ENCODE measurements at places on chromosomes 11 and 22.

DNA sequence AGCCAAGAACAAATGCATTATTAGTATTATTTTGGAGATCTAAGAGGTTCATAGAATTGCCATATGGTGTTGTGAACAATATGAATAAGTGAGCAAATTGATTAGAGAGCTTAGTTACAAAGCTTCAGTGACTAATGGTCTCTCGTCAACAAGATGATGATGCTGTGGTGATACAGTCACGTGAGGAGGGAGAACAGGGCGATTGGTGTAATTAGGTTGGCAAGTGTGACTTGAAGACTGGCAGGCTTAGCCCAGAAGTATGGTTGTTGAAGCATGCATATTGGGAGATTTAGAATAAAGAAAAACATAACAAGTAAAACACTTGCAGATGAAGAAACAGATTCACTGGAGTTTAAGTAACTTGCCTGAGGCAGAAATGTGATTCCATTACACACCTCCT, 100.6 kb upstream of the SORL1-AS1 start:
- no peak for DNase-seq

DNA sequence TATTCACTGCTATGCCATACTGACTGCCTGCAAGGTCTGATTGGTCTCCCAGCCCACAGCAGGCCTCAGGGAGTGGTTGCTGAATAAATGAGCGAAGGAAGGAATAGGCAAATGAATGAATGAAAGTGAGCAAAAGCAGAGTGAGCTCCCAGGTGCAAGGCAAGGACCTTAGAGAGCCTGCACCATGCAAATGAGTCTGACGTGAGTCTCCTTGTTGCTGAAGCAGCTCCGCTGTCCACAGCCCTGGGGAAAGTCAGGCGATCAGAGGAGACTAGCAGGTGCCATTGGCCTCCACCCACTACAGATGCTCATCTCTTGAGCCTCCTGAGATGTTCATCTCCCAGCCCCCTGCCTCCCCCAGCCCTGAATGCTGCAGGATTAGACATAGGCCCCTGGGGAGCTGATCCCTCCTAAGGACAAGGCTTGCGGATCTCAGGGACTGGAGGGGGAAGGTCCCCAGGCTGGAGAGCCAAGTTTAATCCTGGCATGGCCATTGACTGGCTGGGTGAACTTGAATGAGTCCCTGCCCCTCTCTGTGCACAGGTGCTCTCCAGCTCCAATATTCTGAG, 22.1 kb downstream of the GDPD5 start:
- DNase-seq, result no peak

- no peak for DNase-seq
Observed at GRCh38 chr11:91093141-91093540, 870.3 kb upstream of the CHORDC1 start.

GRCh38 chr11:73315293-73316020, 7.4 kb downstream of the ARHGEF17 start:
- no peak for DNase-seq

- no peak for DNase-seq
Observed at GRCh38 chr22:42945027-42945426, 69.9 kb downstream of the PACSIN2 start.

DNA sequence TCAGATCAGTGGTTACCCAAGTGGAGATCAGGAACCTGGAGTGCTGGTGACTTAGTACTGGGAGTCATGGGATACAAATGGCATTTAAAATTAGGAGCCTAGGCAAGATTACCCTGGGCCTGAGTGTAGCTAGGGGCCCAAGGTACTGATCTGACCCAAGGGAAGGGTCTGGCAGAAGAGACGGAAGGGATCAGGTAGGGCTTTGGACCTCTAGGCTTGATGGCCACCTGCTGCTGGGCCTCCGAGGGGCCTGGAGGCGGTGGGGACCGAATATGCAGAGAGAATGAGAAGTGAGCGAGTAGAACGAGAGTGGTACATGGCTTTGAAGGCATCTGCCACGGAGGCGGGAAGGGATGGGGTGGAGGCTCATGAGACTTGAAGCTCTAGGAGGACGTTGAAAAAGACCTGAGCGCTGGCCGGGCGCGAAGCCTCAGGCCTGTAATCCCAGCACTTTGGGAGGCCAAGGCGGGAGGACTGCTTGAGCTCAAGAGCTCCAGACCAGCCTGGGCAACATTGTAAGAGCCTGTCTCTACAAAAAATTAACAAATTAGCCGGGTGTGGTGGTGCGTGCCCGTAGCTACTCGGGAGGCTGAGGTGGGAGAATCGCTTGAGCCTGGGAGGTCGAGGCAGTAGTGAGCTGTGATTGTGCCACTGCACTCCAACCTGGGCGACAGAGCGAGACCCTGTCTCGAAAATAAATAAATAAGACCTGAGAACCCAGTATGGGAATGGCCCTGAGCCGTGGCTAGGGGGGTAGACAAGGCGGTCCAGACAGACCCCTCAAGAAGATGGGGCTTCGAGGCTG, 563 bp upstream of the PPIL2 start:
- DNase-seq, result no peak

DNA sequence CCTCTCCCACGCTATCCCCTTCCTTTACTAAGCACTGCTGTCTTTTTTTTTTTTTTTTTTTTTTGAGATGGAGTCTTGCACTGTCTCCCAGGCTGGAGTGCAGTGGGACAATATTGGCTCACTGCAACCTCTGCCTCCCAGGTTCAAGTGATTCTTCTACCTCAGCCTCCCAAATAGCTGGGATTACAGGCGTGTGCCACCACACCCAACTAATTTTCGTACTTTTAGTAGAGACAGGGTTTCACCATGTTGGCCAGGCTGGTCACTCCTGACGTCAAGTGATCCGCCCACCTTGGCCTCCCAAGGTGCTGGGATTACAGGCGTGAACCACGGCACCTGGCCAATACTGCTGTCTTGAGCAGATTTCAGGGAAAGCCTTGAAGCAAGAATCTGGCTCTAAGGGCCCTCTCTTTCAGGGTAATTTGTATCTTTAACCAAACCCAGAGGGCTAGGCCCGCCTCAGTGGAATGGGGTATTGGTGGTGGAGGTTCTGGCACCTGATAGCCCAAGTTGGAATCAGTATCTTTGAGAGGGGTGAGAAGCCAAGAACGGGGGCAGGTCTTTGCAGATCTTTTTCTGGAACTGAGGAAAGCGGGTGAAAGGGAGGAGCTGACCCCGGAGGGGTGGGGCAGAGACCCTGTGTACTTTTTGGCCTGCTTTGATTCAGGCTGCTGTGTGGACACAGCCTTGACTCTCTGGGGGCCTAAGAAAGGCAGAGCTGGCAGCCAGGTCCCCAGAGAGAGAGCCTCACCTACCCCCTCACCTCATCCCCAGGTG, 37.0 kb downstream of the TRIOBP start:
- no peak for DNase-seq

DNA sequence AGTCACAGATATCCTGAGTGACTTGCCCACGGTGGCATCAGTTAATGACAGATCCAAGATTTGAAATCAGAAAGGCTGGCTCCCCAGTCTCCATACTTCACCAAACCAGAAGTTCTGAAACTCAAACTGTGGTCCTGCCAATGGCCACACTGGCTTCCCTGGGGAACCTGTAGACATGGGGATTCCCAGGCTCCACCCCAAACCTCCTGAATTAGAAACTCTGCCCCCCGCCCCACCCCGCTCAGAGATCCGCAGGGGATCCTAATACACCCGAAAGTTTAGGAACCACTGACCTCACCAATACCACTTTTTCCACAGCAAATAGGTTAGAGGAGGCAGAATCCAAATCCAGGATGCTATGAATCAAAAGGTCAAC, 15.3 kb downstream of the RTN4RL2 start:
- no peak for DNase-seq

DNA sequence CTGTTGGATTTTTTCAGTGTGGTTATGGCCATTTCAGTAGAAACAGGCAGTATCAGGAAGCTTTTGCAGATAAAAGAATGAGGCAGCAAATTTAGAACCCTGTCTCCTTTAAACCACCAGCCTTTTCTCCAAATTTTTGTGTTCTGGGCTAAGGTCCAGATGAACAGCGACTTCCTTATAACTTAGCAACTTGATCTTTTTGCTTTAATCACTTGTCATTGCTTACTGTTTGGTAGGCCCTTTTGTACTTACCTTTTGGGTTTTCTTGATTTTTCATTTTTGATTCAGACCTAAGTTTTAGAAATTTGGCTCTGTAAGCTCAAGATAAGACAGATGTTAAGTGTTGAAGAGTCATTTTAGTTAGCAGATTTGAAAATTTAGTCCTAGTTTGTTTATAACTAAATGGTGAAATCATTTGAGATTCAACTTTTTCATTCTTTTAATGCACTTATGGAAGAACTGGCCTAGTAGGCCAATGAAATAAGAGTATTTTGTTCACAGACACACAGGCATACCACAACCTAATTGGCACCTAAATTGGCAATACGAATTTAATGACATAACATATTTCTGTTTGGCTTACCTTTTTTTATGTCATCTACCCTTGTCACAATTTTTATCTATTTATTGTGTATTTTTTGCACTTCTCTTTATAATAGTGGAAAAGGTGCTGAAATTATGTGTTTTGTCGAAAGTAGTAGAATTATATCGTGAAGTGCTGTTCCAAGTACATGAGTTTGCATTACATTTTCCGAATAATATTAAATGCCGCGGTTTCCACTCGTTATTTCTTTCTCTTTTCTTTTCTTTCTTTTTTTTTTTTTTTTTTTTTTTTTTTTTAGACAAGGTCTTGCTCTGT, 2.1 kb downstream of the RTN3 start:
- no peak for DNase-seq

GRCh38 chr11:47534704-47535251, 18.2 kb downstream of the CELF1 start:
- DNase-seq, result no peak

- DNase-seq, result peak; percentile 27
Observed at GRCh38 chr11:46295312-46296058, 18.0 kb downstream of the CREB3L1 start.

- no peak for DNase-seq
Observed at GRCh38 chr22:22847241-22847640, 40.4 kb upstream of the IGLL5 start.

GRCh38 chr22:27100789-27101188, 443.4 kb downstream of the MIAT start:
- no peak for DNase-seq

GRCh38 chr11:41042688-41043087, 416.8 kb downstream of the LRRC4C start:
- DNase-seq, result no peak

DNA sequence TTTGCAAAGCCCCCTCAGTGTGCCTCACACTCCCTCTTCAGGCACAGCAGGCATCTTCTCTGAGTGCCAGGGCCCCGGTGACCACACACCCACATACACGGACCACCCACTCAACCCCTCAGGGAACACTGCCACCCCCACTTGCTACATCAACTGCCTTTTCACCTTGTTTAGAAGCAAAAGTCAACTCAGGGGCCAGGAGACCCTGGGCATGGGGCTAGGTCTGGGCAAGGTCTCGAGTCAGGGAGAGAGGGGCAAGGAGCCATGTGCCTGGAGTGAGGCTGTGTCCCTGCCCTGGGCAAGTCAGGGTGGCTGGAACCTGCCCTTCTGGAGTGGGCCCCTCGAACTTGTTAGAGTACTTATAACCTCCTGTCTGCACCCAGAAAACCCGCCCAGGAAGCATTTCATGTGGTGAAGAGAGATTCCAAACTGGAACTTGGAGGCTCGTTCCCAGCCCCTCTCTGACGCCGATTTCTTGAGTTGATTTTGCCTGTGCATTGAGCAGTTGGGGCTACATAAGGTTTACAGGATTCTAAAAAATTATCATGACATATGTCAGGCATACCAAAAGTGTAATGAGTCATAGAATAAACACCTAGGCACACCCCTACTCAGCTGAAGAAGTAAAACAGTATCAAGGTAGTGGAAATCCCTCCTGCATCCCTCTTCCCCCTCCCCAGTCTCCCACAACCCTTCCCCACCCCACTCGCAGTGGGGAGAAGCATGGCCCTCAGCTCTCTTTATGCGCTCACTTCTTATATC, 74.3 kb downstream of the MYEOV start:
- DNase-seq, result no peak

DNA sequence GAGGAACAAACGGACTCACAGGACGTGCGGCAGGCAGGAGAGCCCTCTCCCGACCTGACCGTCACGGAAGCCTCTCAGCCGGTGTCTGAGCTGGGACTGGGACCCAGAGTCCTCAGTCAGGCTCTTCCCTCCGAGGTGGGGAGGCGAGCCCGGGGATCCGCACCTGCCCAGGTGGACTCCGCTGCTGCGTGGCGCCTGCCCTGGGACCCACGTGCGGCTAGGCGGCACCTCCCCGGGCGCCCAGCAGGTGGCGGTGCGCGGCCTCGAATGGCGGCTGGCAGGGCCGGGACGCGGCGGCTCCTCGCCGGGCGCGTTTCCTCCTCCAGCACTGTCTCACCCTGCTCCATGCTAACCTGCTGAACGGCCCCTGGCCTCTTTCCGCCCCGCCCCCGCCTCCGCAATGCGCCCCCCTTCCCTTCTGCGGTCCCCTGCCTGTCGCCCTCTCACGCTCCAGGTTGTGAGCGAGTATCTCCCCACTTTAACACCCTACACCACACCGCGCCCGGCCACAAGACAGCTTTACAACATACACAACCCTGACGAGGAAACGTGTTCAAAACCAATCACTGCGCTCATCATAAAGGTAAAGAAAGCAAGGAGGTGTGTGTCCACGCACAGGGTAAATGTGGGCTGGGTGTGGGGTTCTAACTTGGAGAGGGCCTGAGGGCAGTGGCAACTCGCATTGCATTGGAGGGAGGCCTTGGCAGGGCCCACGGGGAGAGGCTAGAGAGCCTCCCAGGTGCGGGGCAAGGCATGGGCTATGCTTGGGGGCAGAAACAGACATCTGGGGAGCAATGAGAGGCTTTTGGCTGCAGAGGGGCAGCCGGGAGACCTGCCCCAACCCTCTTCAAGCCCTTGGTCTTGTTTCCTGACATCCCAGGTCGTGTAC, 25.9 kb upstream of the ATXN10 start:
- no peak for DNase-seq

GRCh38 chr22:30866811-30867271, 101.7 kb downstream of the MORC2 start:
- DNase-seq, result peak; percentile 31

DNA sequence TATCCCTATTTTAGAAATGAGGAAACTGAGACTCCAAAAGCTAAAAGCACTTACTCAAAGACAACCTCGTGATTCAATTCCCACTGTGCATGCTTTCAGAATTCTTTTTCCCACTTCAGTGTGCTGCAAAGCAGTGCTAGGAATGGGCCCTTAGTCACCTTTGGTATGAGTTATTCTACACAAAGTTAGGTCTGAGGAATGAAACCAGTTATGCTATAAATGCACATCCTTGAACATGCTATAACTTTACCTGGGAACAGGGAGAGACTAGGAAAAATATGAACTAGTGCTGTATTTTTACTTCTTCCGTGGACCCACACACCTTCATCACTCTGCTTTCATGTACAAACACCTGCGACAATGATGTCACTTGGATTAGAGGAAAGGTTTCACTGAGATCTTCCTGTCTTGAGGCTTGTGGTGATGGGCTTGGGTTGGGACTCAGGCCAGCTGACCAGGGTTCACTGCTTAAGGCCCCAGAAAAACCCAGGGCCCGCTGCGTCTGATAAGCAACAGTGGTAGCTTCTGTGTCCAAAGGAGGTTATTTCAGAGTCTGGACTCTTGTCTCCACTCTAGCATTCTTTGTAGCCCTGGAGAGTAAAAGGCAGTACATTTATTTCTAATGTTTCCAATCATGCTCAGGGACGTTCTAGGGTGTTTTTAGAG, 81.6 kb downstream of the ZC3H12C start:
- no peak for DNase-seq

- DNase-seq, result no peak
Observed at GRCh38 chr11:26507229-26507628, 64.8 kb downstream of the MUC15 start.

- no peak for DNase-seq
Observed at GRCh38 chr11:132185726-132186592, 815.5 kb downstream of the NTM start.

All from HepG2 (cell line).